Activated T-cell treated with anti-CD3 and anti-CD28 coated beads, Interleukin-2, amount 50 U/mL, for 72 hours (primary cell): ENCODE measurements at places on chromosomes 6 and 20.

GRCh38 chr6:116139917-116140316 is 14.0 kb upstream of the COL10A1 start:
- no peak for DNase-seq

DNA sequence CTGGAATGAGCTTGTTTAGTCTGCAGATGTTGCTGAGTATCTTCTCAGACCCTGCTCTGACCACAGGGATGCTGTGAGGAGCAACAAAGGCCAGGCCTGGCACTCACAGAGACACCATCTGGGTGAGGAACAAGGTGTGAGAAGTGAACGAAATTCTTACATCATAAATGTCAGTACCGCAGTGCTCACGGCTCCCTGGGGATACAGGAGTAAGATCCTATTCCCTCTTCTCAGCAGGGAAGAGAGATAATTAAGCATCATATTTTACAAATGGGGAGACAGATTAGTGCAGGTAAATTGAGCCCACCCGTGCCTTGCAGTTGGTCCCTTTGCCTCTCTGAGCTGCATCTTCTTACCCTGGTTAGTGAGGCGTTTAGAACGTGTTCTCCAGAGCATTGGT is 106.2 kb downstream of the DTD1 start:
- no peak for DNase-seq

DNA sequence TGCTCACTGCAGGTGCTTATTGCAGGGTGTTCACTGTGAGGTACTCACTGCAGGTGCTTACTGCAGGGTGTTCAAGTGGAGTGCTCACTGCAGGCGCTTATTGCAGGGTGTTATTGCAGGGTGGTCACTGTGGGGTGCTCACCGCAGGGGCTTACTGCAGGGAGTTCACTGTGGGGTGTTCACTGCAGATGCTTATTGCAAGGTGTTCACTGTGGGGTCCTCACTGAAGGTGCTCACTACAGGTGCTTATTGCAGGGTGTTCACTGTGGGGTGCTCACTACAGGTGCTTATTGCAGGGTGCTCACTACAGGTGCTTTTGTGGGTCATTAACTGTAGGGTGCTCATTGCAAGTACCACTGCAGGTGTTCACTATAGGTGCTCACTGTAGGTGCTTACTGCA is 20.2 kb downstream of the APMAP start:
- DNase-seq, result no peak

DNA sequence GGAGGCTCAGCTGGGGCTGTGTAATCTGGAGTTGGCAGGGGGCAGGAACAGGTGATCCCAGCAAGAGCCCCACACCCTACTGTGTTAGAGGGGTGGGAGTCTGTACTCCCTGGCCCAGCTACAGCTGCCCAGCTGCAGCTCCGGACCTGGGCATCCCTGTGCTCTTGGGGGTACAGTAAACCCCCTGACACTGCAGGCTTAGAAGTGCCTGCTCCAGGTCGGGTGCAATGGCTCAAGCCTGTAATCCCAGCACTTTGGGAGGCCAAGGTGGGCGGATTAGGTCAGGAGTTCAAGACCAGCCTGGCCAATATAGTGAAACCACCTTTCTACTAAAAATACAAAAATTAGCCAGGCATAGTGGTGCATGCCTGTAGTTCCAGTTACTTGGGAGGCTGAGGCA is 1228.6 kb upstream of the EYS start:
- no peak for DNase-seq

DNA sequence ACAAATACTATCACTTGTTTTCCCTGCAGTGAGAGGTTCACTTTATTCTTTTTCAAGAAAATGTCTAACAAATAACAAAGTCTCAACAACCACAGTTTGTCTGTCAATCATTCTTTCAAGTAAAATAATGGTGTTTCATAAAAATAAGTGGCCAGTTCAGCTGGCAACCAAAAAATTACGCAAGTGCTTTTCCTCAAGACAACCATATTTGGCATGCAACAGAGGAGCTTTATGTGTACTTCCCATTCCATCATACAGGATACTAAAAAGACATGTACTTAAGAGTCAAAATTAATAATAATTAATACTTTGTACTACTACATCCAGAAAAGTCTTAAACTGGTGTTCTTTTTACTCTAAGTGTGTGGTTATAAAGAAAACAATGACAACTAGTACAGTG is 34.6 kb downstream of the ATG5 start:
- DNase-seq, result no peak

DNA sequence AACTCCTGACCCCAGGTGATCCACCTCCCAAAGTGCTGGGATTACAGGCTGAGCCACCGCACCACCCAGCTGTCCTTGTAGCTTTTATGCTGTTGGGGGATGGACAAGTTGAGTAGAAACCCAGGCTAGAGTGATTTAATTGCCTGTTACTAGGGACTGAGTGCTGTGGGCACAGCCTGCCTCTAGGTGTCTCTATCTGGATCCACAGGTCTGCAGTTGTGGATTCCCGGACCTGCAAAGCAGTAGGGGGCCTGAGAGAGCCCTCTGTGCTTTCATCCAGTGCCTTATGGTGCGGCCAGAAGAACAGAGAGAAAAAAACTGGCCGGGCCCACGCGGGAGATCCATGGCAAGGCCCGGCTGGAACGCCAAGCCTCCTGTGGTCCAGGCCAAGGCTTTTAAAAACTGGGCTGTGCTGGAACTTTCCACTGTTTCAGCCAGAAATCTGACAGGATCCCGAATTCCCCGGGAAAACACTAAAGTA is 5.2 kb downstream of the SIRPA start:
- no peak for DNase-seq

DNA sequence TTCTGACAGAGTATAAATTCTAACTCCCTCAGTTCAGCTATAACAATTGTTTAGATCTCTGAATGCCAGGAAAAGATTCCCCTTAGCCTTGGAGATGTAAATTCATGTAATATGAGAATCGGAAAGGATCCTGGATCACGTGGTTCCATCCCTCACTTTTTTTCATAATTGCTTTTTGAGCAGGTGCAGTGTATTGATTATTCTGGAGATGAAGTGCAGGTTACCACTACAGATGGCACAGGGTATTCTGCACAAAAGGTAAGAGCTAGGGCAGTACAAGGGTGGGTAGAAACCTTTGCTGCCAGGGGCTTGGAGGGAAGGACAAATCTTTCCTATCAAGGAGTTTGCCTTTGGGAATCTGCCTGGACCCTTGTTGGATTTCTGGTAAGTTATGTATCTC is 52.7 kb downstream of the KDM1B start:
- no peak for DNase-seq

GRCh38 chr20:64079273-64080012 is at the start of gene RGS19:
Gene RGS19, minus strand, starts transcription at chr20:64079518. Its CDS starts 2,632 bp downstream, at chr20:64076886.
- peak; percentile 77 for DNase-seq

DNA sequence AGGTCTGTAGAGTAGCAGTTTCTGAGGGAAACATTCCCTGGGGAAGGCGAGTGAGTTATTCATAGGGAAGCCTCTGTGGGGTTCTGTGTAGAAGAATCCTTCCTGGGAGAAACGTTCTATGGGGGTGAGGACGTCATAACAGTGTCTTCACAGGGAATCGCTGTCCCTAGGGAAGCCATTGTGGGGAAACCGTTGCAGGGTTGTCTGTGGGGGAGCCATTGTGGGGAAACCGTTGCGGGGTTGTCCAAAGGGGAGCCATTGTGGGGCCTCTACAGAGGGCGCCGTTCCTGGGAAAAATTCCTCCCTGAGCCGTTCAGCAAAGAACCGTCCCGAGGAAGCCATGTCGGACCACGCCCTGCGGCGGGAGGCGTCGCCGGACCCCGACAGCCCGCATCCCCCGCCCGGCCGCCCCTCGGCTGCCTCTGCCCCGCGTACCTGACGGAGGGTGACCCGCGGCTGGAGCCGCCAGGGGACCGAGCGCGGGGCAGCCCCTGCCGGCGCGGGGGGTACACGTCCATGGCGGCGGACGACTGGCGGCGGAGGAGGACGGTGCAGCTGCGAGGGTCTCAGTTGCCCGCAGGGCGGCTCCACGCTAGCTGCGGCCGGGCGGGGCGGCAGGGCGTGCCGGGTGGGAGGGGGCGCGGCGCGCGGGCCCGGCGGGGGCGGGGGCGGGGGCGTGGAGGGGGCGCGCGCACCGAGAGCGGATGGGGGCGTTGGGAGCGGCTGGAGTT is at the start of gene DNAAF9:
Gene DNAAF9, minus strand, starts transcription at position 630 of the 731 bp plus-strand sequence. Its CDS starts 112 bp downstream, at position 518.
- peak; percentile 68 for DNase-seq

DNA sequence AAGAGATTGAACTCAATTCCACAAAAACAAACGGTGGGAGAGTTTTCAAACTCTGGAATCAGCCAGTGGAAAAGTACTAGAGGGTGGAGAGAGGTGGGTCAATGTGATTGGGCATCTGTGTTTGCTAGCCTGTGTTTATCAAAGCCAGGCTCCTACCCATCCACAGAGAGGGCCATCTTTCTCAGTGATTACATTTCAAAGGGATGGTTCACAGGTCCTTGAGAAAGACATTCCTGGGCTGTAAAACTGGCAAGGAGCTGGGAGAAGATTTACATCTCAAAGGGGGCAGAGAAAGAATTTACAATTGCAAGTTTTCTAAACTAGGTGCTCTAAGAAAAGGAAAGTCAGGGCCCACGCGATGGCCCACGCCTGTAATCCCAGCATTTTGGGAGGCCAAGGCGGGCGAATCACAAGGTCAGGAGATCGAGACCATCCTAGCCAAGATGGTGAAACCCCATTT is 146.8 kb upstream of the UST start:
- DNase-seq, result no peak

DNA sequence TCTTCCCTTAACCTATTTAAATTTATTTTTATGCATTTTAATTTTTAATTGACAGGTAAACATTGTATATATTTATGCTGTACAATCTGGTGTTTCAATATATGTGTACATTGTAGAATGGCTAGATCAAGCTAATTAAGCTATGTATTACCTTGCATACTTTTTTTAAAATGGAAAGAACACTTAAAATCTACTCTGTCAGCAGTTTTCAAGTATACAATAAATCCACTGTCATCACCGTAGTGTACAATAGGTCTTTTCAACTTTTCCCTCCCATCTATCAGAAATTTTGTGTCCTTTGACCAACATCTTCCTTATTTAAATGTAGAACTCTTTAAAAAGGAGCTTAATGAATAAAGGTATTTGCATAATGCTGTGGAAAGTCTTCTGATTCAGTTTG is 27.6 kb downstream of the RPS12 start:
- DNase-seq, result no peak
